ENCODE measurements at places on chromosomes 4 and X. TPM values are rescaled to one million over a fixed set of nuclear protein-coding genes. Genes with fewer than 3 reads are reported as not detected.

- no peak for DNase-seq
These were observed 426.2 kb downstream of the PCDH7 start for GRCh38 chr4:31146366-31146765.

GRCh38 chr4:133145758-133146573, 3.1 kb upstream of the PCDH10 start:
- no peak for DNase-seq

Gene BST1
- 0.58 TPM for total RNA-seq

DNA sequence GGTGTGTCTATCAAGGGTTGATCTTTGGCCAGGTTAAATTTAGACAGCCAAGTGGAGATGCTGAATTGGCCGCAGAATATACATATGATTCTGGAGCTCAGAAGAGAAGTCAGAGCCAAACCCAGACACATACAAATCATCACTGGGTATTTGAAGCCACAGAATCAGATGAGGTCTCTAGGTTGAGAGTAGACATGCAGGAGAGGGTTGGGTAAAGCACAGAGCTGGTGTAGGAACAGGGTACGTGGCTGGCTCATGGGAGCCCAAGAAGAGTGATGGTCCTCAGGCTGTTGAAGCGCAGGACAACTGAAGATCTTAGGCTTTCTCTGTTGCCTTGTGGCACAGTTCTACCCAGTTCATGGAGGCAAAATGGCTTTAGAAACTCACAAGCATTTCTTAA, 37.7 kb downstream of the ADAMTS3 start:
- DNase-seq: no peak

GRCh38 chr4:185623444-185624258, 88.3 kb upstream of the PDLIM3 start:
- no peak for DNase-seq

GRCh38 chr4:52142816-52143215, 91.7 kb downstream of the SPATA18 start:
- DNase-seq: no peak

GRCh38 chrX:155215443-155216178, 649 bp upstream of the VBP1 start:
- no peak for DNase-seq

Data from mesothelial cell of epicardium (in vitro differentiated cells).